GOT3 (cell line): ENCODE measurements at places on chromosomes 1 and 21.

GRCh38 chr21:36955783-36956182 is 10.7 kb downstream of the HLCS start:
- DNase-seq = no peak

DNA sequence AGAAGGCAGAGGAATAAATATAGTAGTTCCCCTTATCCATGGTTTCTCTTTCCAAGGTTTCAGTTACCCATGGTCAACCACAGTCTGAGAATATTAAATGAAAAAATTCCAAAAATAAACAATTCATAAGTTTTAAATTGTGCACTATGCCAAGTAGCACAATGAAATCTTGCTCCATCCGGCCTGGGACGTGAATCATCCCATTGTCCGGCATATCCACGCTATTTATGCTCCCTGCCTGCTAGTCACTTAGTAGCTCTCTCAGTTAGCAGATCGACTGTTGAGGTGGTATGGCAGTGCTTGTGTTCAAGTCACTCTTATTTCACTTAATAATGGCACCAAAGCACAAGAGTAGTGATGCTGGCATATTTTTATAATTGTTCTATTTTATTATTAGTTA is 58.6 kb upstream of the ARHGAP29 start:
- no peak for DNase-seq

DNA sequence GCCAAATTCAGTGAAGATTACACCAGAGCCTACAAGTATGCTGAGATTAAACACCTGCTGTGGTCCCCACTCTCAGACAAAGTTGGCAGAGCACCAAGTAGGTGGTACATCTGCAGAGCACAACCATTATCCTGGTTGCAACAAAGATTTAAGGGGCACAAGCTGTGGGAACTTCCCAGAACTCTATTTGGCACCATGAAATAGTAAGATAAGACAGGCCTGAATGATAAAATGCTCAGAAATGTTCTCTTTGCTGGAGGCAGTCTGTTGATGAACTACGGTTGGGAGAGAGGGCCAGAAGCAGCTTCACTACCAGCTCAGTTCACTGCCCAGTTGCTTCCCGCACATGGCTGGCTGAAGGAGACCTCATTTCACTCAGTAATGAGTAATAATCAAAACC is 19.9 kb downstream of the RPL5 start:
- DNase-seq = no peak

- DNase-seq = no peak
These were observed 84.3 kb downstream of the CAMTA1 start for GRCh38 chr1:6869545-6869944.

DNA sequence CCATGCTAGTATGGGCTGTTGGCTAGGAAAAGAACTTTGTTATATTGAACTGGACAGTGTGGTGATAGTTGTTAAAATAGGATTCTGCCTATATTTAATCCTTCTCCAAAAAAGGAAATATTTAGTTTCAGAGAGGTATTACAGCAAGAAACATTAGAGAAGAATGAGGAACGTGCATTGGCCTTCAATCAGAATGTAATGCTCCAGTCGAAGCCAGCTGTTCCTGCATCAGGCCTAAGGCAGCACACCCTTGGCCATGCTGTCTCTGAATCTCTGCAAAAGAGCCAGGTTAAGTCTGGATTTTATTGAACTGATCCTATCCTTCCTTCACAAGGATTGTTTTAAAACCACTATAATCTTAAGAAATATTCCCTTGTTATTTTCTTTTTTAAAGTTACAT is 35.3 kb upstream of the RALGPS2 start:
- no peak for DNase-seq

GRCh38 chr1:26351590-26352337 is 2.2 kb downstream of the CRYBG2 start:
- DNase-seq = no peak

- DNase-seq = no peak
These were observed 7.1 kb downstream of the SMPDL3B start for GRCh38 chr1:27941671-27942540.
